Amniotic epithelial cell (primary cell): ENCODE measurements at places on chromosomes 1 and 21.
A peak's percentile ranks its signal among the peaks of the same experiment; 100 is the strongest.

DNA sequence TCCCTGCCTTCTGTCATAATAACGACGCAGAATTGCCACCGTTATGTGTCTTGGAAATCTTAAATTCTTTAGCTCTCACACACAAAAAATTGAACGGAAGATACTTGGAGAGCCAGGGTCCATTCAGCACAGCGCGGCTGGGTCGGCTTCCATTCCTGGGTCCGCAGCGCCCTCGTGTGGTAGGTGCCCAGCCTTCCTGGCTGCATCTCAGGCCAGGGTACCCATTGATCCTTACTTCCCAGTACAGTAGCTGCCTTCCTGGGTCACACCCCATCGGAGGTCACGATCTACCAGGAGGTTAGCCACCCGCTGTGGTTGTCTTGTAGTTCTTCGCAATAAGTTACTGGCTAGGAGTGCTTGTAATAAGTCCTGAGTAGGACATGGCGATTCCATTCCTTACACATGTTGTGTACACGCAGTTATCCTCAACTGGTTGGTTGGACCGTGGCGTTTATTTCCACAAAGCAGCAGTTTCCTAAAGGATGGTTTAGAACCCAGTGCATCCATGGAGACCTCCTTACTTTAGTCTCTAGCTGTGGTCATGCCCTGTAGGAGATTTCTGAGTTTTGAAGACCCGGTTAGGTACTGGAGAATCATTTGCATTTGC is 9.9 kb upstream of the MTARC1 start:
- DNase-seq: peak; percentile 40

DNA sequence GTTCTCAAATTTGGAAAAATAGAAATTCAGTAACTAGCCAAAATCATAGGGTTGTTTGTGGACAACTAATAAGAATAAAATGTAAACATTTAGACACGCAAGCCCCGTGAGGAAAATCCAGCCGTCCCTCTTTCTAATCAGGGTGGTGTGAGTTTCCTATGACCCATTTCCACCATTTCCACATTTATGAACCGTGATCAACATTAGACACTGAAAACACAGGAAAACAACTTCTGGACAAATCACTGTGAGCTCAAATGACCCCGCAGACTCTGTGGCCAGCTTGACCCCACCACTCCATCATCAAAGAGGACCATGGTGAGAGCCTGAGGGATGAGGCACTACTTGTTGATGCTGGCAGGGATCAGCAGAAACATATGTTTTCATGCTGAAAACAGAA is 101.0 kb downstream of the SIM2 start:
- DNase-seq: no peak

DNA sequence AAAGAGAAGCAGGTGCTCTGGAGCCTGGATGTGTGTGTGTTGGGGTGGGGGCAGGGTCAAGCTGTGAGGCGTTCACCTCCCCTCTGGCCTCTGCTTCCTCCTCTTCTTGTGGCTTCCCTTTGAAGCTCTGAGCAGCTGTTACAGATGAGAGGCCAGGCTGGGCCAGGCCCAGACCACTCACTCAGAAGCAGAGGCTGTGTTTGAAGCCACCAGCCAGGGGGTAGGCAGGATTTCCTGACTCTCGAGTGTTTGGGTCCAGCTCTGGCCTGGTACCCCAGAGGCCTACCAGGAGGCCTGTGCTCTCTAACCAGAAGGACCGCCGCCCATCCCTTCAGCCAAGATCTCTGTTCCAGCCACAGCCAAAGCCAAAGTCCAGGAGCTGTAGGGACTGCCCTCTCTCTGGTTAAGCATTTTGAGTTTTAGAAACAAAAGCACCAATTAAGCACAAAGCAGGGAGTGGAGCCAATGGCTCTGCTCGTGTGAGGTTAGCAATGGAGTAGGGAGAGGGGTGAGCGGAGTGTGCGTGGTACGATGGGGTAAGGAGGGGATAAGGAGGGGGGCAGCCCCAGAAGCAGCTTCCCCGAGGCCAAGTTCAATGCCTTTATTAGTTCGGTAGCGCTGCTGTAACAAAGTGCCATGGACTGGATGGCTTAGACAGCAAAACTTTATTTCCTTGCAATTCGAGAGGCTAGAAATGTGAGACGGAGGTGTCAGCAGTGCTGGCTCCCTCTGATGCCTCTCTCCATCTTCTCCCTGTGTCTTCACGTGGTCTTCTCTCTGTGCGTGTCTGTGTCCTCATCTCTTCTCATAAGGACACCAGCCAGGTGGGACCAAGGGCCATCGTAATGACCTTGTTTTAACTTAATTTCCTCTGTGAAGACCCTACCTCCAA is 20.5 kb downstream of the RCSD1 start:
- DNase-seq: no peak

- no peak for DNase-seq
Measured at GRCh38 chr1:58244872-58245271, 301.7 kb downstream of the OMA1 start.

DNA sequence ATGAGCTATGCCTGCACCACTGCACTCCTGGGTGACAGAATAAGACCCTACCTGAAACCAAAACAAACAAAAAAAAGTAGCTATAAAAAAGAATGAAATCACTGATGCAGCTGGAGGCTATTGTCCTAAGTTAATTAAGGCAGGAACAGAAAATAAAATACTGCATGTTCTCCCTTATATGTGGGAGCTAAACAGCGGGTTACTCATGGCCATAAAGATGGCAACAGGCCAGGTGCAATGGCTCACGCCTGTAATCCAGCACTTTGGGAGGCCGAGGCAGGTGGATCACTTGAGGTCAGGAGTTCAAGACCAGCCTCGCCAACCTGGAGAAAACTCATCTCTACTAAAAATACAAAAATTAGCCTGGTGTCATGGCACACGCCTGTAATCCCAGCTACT is 152.7 kb downstream of the PIK3R3 start:
- no peak for DNase-seq

DNA sequence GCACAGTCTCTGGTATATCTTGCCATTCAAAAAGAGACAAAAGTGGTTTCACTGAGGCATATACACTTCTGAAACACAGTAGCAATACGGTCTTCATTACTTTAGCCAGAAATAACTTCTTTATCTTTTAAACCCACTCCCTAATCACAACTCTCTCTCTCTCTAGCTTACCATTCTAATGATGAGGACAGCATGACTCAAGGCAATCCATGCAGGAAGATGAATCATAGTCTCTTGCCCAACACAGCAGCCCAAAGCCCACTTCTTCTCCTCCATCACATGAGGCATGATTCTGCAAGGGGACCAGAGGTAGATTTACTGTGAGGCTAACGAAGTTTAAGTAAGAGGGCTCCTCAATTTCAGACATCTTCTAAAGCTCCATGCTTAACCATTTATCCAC is 285.0 kb upstream of the NR5A2 start:
- DNase-seq: peak; percentile 97

- DNase-seq: no peak
Measured at GRCh38 chr1:224253721-224254120, 70.7 kb downstream of the DEGS1 start.

DNA sequence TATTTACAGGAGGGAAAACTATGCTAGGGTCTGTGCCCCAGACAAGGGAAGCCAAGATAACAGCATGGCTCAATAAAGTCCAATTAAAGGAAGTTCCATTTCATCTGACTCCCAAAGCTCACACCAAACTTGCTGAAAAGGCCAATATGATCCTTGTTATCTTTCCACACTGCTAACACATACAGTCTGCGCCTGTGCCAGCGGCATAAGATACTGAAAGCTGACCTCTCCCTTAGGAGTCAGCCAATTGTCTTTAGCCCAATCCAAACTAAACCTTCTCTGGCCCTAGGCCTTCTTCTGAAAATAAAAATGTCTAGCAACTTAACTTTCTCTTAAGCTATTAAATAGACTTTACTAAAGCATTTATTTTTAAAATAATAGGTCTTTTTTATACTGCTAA is 179.0 kb upstream of the PLD5 start:
- DNase-seq: no peak

- DNase-seq: no peak
Measured at GRCh38 chr1:165699577-165699976, 1.2 kb upstream of the ALDH9A1 start.

DNA sequence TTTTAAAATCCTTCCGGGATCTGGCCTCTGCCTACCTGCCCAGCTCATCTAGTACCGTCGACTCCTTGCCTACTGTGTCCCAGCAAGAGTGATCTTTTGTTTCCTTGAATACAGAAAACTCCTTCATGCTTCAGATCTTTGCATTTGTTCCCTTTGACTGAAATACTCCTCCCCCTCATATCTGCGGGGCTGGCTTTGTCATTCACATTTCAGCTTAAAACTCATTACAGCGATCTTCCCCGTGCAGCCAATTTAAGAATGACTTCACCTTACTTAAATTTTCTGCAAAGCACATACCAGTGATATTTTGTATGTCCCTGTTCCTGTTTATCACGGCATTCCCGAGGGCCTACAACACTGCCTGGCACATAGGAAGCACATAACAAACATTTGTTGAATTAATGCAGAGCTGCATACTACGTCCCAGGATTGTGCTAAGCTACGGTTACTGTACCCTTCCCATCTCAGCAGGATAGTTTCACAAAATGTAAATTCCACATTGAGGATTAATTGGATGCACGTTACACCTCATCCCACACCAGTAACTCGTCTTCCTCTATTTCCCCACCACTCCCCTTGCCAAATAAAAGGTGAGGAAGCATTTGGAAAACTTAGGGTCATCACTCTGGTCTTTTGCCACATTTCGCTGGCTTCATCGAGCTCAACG is 837 bp upstream of the DESI2 start:
- peak; percentile 35 for DNase-seq

DNA sequence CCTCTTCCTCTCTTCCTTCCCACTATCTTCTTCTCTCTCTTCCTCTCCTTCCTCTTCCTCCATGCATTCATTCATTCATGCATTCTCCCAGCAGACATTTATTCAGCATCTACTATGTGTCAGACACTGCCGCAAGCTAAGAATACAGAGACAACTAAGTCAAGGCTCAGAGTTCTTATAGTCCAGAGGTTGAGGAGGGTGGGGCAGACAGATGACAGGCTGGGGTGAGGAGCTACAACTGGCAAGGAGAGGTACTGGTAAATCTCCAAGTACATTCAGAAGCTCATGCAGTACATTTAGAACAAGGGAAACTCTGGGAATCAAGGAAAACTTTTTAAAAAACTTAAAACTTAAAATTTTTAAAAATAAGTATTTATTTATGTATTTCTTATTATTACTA is 56.4 kb upstream of the FMOD start:
- DNase-seq: no peak

DNA sequence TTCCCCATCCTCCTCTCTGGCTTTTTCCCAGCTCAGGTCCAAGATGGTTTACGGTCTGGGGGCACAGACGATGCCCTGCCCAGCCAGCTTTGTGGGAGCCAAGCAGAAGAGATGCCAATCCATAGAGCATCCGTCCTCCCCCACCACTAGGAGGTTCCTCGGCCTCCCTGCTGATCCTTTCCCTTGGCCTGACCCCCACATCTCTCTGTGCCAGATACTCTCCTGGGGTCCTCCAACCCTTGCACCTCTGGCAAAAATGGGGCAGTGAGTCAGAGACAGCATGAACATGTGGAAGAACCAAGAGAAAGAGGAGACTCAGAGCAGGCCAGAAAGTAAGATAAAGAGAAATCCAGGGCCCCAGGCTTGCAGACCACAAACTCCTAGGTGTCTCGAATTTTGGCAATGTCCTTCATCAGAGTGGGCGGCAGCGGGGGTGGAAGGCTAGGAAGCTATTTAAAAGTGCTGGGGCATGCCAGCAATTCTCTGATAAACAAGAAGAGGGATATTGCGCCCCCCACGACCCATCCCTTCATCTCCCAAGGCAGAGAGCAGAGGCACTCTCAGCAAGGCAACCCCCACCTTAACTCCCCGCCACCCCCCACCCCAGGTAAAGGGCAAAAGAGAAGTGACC is 11.4 kb downstream of the BLACAT1 start:
- DNase-seq: peak; percentile 48

- peak; percentile 74 for DNase-seq
Measured at GRCh38 chr1:186708694-186709097, 28.5 kb upstream of the PTGS2 start.

GRCh38 chr1:118898712-118899111 is 89.4 kb downstream of the TBX15 start:
- no peak for DNase-seq

DNA sequence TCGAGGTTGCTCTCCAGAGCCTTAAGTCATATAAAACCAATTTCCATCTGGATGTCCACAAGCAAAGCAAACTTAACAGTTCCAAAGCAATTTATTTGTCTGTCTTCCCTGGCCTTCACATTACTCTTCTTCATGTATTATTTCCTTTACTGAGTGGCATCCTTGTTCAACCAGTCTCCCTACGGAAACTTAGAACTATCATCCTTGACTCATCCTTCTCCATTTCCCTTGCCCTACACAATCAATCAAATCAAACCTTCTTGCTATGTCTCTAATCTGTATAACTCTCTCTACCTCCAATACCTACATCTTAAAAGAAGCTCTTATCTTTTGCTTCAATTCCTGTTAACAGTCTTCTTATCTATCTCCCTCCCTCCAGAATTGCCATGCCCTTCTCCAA is 25.4 kb downstream of the EGLN1 start:
- no peak for DNase-seq

GRCh38 chr1:217089361-217090014 is 366.3 kb upstream of the ESRRG start:
- DNase-seq: peak; percentile 67

- peak; percentile 33 for DNase-seq
Measured at GRCh38 chr1:27658951-27659496, 13.0 kb downstream of the IFI6 start.
